ENCODE measurements at places on chromosomes 1 and 21.
A peak's percentile ranks its signal among the peaks of the same experiment; 100 is the strongest.

DNA sequence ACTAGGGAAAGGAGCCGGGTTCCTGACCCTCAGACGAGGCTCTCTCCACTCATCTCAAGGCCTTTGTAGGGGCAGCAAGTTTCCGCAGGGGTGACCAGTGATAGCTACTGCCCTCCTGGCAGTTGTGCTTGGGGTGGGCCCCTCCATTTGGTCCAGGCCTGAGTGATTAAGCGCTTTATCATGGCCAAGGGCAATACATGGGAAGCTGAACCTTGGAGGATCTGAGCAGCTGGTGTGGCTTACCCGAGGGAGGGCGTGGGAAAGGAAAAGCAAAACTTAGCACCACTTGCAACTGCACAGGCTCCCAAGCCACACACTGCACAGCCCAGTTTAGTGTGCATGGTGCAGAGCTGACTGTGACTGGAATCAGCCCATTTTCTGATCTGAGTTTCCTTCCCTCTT is 47.8 kb downstream of the GADD45A start:
- no peak for DNase-seq

DNA sequence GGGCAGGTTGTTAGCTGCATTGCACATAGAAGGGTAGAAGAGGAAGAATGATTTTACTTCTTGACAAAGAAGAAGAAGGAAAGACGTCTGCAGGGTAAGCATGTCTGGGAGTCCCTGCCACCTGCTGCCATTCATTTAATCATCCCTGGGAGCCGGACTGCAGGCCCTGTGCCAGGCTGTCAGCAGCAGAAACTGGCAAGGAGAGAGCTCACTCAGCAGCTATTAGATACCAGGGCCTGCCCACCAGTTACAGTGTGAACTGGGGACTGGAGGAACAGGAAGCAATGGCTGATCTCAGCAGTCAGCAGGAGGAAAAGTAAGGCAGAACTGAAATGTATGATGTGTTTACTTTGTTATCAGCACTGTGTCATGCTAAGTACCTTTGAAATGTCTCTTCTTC is 75.7 kb upstream of the C1orf87 start:
- DNase-seq: no peak

DNA sequence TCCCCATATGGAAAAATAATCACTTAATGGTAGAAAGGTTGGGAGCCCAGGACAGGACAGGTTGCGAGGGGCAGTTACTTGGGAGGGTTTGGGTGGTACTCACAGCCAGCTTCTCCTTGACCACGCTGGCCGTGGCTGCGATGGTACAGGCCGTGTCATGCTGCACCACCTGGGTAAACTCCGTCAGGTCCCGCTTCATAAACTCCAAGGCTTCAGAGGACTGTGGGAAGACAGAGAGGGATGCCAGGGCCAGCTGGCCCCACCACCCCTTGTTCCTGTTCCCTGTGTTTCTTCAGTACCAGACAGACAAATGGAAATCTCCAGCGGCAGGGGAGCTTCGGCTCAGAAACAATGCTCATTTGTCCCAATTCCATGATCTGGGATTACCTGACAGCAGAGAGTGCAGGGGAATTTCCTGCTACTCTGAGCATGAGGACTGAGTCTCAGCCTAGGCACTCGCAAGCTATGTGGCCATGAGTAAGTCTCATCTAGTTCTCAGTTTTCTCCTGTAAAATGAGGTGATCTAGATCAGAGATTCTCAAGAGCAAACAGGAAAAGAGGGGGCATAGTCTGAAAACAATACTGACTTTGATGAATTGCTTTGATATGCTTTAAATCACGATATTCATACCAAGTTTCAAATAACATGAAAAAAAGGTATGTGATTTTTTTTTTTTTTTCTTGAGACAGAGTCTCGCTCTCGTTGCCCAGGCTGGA is 7.4 kb downstream of the BSDC1 start:
- DNase-seq: no peak

DNA sequence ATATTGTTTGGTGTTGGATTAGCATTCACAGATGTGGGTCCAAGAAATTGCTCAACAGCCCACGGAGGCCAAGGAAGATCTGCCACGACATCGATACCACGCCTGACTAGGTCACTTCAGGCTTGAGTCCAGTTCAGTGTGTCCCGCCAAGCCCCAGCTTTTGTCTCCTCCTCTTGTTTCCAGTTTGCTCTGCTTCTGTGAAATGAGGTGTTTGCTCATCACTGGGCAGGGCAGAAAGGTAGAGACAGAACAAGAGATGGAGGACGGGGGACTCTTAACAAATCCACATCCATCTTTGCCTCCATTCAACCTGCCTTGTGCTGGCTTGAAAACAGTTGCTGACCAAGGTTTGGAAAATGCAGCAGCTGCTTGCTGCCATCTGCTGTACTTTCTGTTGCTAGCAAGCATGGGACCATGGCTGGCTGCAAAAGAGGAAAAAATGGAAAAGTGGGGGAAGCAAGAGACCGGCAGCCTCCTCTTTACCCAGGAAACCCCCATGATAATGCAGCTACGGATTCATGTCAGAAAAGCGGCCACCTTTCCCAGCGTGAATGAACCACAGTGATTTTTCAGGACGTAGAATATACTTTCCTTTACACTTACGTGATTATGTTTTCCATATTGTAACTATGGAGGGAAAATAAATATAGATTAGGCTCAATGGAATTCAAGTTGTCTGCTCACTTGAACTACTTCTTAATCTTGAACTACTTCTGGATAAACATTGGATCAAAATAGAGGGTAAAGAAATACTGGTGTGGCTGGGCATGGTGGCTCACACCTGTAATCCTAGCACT is 80.2 kb upstream of the GREM2 start:
- no peak for DNase-seq

- DNase-seq: no peak
Observed at GRCh38 chr1:220113136-220113695, 19.3 kb downstream of the IARS2 start.

DNA sequence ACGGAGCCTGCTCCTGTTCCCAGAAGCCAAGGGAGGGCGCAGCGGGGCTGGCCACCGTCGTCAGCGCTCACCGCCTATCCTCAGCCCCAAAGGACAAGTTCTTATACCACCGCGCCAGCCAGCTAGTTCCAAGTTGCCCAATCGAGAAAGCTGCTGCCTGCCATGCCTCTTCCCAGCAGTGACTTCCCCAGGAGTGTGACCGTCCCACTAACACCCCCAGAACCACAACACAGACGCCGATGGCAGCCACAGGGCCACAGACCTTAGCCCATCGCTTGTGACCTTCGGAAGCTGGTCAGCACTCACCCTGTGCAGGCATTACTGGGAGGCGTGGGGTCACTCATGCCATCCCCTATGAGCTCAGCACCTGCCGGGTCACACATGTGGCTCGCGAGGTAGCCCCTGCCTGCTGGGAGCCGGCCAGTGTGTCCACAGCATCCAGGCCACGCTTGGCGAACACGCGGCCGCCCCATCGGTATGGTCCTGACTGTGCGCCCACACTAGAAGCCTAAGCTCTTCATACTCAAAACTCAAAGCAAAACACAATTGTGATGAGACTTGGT is 20.1 kb downstream of the NADK start:
- DNase-seq: no peak

- peak; percentile 29 for DNase-seq
Observed at GRCh38 chr1:85297855-85298629, 21.6 kb upstream of the BCL10 start.

- DNase-seq: no peak
Observed at GRCh38 chr1:175602026-175602585, 141.3 kb downstream of the TNR start.

- DNase-seq: peak; percentile 95
Observed at GRCh38 chr1:3491291-3492246, 37.1 kb downstream of the ARHGEF16 start.

GRCh38 chr1:221878134-221878533 is 136.2 kb upstream of the DUSP10 start:
- no peak for DNase-seq

- no peak for DNase-seq
Observed at GRCh38 chr1:200907611-200908097, 13.0 kb downstream of the INAVA start.

DNA sequence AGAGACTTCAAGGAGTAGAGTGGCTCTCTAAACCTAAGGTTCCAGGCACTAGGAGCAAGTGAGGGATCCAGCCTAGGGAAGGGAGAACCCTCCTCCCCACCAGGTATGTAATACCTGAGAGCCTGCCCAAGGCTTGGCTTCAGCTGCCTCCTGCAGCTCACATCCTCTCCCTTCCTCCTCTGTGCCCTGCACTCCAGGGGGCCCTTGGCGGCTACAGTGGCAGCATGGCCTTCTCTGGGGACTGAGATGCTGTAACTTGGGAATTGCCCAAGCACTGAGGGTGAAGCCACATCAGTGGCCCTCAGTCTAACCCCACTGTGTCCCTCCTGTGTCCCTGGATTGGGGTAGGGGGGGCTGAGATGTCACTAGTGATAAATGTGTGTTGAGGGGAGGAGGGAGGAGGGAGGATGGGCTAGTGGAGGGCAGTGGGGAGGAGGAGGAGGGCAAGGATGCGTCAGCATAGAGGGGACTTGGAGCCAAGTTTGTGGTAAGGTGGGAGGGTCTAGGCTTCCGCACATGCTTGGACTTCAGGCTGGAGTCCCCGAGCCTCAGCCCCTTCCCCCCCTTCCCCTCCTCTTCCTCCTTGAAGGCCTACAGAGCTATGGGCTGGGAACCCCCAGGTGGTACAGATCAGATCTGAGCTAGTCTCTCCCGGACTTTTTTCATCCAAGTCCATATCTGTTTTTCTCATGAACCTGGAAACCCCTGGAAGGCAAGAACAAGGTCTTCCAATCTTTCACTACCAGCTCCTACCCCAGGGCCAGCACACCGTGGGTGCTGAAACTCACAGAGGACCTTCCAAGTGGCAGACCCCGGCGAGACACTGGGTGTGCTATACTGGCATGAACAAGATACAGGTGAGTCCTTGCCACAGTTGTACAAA is 17.5 kb downstream of the COL9A2 start:
- no peak for DNase-seq

- no peak for DNase-seq
Observed at GRCh38 chr1:40884055-40884795, 22.1 kb upstream of the CITED4 start.

DNA sequence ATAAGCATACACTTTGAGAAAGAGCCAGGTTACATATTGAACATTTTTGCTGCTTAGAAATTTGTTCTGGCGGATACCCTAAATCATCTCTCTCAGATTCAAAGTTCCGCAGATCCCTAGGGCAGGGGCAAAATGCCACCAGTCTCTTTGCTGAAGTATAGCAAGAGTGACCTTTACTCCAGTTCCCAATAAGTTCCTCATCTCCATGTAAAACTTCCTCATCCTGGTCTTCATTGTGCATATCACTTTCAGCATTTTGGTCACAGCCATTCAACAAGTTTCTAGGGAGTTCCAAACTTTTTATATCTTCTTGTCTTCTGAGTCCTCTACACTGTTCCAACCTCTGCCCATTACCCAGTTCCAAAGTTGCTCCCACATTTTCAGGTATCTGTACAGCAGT is 23.3 kb upstream of the LYPD8 start:
- DNase-seq: no peak

DNA sequence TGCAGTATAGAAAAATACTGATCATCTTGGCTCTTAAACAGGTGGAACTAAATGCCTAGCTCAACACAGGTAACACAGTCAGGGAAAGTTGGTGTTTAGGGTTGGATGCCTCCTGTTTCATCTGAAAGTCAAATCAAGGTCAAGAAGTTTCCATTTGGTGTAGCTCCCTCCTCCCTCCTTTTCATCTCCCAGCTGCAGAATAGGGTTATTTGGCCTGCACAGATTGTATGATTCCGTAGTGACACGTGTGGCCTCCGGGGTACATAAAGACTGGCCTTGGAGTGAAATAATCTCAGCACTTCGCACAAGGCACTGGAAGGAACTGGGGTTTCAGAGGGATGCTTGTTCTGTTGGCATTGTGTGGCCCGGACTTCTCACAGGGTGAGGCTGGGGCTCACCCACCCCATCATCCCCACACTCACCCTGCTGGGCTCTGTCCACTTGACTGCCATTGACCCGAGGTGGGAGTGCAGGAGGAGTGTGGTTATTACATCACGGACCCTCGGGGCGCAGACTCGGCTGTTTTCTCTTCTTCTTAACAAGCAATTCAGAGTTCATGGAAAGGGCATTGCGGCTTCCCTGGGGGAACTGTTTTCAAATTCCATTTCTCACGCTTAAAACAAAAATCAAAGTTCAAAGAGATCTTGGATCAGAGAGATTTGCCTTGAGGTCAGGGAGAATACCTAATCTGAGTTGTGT is 18.4 kb downstream of the IGSF5 start:
- no peak for DNase-seq

DNA sequence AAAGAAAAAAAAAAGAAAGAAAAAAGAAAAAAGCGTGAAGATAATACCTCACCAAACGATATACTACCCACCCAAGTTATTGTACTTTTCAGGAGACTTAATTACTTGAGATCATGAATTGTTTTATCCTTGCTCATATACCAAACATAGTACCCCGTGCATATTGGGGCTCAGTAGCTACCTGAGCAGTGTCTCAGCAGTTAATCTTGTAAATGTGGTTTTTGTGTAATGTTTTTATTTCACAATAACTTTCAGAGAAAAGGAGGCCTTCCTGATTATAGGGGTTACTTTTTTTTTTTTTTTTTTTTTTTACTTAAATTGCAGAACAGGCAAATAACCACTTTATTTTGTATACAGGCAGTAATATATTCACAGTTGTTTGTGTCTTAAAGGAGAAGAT is 80.3 kb downstream of the OSBPL9 start:
- DNase-seq: no peak

GRCh38 chr1:47187926-47188250 is 1.9 kb downstream of the PDZK1IP1 start:
- DNase-seq: no peak

DNA sequence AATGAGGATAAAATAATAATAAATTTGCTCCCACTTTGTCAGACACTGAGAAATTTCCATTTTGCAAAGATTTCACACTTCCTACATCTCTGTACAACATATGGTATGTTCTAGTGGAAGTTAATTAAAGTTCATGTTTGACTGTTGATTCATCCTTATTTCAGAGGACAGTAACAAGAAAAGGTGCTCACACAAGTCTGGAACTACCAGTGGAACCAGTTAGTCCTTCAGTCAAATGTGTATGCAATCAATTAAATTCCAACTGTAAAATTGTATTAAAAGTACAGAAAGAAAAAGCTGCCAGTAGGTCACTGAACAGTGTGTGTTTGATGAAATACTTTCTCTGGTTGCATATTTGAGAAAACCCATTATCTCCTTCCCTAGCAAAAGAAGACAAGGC is 496.0 kb upstream of the PKN2 start:
- no peak for DNase-seq

- DNase-seq: no peak
Observed at GRCh38 chr1:246114369-246114768, 392.7 kb downstream of the SMYD3 start.

- no peak for DNase-seq
Observed at GRCh38 chr1:151693057-151693651, 23.4 kb downstream of the CELF3 start.

DNA sequence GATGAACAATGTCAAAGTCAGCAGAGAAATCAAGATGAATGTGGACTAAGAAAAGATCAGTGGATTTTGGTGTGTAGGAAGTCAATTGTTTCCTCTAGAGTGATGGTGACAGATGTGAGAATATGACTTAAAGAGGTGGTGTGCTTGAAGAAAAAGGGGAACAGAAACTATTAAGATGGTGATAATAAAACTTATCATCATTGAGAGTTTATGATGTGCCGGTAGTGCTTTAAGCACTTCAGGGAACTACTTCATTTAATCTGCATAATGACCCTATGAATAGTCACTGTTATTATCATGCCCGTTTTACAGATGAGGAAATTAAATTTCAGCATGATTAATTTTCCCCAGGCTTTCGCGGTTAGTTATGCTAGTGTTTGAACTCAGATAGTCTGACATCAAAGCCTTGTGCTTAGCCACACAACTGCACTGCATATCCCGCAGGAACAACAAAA is 246.9 kb upstream of the LRRC7 start:
- DNase-seq: no peak

All from memory B cell (primary cell).